ENCODE measurements at places on chromosomes 12 and 14. TPM values are rescaled to one million over a fixed set of nuclear protein-coding genes. Genes with fewer than 3 reads are reported as not detected.

DNA sequence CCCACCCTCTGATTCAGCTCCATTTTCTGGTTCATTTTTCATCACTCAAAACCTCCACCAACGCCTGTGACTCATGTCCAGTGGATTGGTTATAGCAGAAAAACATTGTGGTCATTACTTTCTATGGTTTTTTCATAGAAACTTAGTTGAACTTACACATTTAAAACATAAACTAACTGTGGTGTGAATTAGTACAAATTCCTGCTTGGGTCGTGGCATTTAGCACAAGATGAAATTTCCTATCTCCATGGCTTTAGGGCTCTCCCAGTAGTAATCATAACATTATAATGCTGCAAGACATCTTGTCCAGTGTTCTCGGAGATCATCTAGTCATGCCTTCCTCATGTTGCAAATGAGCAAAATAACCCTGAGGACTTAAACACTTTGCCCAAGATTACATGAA is 7.1 kb downstream of the RNASE7 start:
- no peak for DNase-seq

- H3K36me3 ChIP-seq = no peaks in the 10 kb centered on the region
- no peaks in the 10 kb centered on the region for H3K4me1 ChIP-seq
- DNase-seq = no peak
These were observed 789.6 kb upstream of the NOVA1 start for GRCh38 chr14:27387463-27387862.

- DNase-seq = no peak
- H3K27ac ChIP-seq = peak overlapping the region; percentile 31
- no peaks in the 10 kb centered on the region for H3K36me3 ChIP-seq
- no peaks in the 10 kb centered on the region for H3K27me3 ChIP-seq
These were observed 164.5 kb downstream of the CRADD start for GRCh38 chr12:93841671-93842070.

DNA sequence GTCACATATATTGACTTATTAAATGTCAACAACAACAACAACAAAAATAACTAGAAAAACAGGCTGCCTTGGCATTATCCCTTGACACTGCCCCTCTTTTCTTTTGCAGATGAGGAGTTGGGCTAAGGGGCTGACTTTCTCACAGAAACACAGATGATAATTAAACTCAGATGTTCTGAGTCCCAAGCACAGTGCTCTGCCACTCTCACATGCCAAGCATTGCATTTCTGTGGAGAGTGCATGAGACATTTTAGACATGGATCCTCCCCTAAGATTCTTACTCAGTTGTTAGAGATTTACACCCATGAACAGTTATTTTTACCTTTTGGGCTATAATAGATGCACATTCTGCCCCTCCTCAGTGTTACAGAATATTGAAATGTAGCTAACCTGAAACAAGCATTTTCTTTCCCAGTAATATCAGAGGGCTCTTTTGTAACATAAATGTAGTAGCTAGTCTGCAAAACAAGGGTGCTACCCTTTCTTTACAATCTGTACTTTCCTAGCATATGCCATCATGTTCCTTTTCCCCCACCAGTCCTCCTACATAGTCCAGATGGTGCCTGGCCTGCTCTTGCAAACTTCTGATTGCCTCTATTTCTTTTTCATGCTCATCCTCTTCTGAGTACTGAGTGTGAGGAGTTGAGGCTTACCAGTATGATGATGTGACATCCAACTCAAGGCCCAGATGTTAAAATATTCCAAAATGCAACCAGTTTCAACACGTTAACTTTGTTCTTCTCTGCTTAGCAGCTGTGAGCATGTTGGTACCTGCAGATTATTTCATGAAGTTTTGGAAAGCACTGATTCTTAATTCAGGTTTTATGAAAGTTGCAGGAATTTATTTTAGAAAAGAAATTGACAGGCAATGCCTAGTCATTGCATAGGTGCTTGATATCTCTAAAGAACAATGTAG is 125.0 kb upstream of the ATP2B1 start:
- no peaks in the 10 kb centered on the region for H3K4me1 ChIP-seq
- no peaks in the 10 kb centered on the region for H3K27me3 ChIP-seq
- DNase-seq = no peak
- H3K36me3 ChIP-seq = no peaks in the 10 kb centered on the region
- no peak overlapping the region for H3K4me3 ChIP-seq

DNA sequence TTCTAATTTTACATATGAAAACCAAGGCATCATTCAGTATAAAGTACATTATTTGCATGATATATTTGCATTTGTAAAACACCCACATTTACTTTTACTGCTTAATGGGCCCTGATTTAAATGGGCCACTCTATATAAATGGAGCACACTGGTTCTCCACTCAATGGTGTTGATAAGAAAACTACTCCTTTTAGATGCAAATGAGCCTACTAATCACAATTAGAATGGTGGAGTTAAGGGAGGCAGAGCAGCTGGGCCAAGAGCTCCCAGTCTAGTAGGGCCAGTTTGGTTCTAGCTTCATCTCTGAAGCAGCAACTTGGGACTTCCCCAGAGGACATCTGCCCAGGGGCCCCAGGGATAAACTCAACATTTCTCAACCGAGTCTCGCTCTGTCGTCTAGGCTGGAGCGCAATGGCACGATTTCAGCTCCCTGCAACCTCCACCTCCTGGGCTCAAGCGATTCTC is 120.7 kb downstream of the FOXN3 start:
- H3K27ac ChIP-seq = no peak overlapping the region
- H3K4me3 ChIP-seq = no peak overlapping the region
- peaks cover 56% of the 10 kb centered on the region for H3K36me3 ChIP-seq
- no peaks in the 10 kb centered on the region for H3K27me3 ChIP-seq
- peaks cover 34% of the 10 kb centered on the region for H3K4me1 ChIP-seq
- no peak for DNase-seq

DNA sequence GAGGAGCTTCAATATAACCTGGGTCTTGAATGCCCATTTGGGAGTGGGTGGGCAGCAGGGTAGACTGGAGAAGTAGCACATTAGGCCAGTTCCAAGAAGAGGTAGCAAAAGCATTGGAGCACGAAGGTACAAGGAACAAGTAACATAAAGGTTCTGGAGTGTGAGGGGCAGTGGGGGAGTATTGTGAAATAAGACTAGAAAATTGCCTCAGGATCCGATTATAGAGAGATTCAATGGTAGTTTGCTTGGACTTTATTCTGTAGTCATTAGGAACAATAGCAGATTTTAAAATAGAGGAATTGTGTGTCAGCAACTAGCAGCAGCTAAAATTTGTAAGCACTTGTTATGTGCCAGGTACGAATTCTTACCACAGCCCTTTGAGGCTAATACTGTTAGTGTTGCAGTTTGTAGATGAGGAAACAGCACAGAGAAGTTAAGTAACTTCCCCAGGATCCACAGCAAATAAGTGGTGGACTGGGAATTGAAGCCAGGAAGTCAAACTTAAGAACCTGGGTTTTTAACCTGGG is 61.8 kb downstream of the PPFIBP1 start:
- H3K4me1 ChIP-seq = peaks cover 9% of the 10 kb centered on the region
- DNase-seq = no peak
- H3K36me3 ChIP-seq = no peaks in the 10 kb centered on the region
- no peak overlapping the region for H3K4me3 ChIP-seq
- H3K27me3 ChIP-seq = no peaks in the 10 kb centered on the region

DNA sequence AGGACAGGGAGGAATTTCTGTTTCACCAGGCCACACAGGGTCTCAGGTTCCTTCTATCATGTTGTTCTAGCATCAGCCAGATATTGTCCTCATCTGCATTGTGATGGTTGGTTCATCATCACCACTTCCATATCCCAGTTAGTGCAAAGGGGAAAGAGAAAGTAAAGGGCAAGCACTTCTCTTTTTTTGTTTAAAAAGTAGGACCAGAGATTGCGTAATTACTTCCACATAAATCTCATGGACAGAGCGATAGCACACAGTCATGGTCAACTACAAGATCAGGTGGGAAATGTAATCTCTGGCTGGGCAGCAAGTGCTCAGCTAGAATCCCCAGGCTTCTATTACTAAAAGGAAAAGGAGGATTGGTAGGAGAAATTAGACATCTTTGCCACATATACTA is 155.1 kb downstream of the KIF21A start:
- H3K27me3 ChIP-seq = no peaks in the 10 kb centered on the region
- no peaks in the 10 kb centered on the region for H3K4me1 ChIP-seq
- no peak overlapping the region for H3K4me3 ChIP-seq
- DNase-seq = no peak
- no peak overlapping the region for H3K27ac ChIP-seq

- H3K4me3 ChIP-seq = no peak overlapping the region
- H3K27ac ChIP-seq = no peak overlapping the region
These were observed 6.5 kb downstream of the HOXC12 start for GRCh38 chr12:53961025-53961761.

- H3K27me3 ChIP-seq = peaks cover 1% of the 10 kb centered on the region
- H3K27ac ChIP-seq = no peak overlapping the region
- H3K4me1 ChIP-seq = no peaks in the 10 kb centered on the region
- H3K4me3 ChIP-seq = no peak overlapping the region
- no peaks in the 10 kb centered on the region for H3K36me3 ChIP-seq
These were observed 391.4 kb downstream of the FUT8 start for GRCh38 chr14:65803885-65804284.

GRCh38 chr12:7645395-7646177 is 20.1 kb downstream of the APOBEC1 start:
- H3K36me3 ChIP-seq = no peaks in the 10 kb centered on the region
- no peak overlapping the region for H3K27ac ChIP-seq
- peaks cover 25% of the 10 kb centered on the region for H3K4me1 ChIP-seq
- H3K27me3 ChIP-seq = no peaks in the 10 kb centered on the region
- no peak overlapping the region for H3K4me3 ChIP-seq
- peak; percentile 6 for DNase-seq

DNA sequence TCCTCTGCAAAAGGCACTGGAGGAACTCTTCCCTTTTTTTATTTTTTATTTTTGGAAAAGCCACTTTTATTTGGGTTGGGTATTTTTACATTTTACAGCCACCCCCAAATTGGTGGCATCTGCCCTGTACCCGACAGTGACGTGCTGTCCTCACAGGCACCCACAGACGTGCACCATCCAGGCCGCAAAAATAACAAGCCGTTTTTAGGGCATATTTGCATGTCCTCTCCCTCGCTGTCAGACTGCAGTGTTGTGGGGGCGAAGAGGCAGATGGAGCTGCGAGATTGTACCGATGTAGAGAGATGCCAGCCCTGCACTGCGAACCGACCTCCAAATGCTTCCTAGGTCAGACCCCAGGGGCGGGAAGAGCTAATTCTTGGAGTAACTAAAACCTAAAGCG is 12.2 kb downstream of the JDP2 start:
- H3K27ac ChIP-seq = no peak overlapping the region
- no peaks in the 10 kb centered on the region for H3K4me1 ChIP-seq
- H3K36me3 ChIP-seq = peaks cover 76% of the 10 kb centered on the region
- DNase-seq = no peak

DNA sequence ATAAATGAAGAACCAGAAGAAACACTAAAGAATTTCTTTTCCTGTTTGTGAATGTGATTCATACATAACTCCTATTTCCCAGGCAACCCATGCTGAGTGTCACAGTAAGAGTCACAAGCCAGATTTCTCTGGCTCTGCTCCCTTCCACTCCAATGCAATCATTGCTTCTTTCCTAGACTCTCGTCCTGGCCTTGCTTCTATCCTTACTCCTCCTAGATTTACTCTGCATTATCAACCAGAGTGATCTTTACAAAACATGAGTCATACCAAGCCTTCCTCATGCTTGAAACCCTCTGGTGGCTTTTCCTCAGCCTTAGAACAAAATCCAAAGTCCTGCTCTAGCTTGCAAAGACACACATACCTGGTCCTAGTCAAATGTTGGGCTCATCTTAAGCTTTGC is 13.3 kb downstream of the IL22 start:
- H3K4me1 ChIP-seq = peaks cover 9% of the 10 kb centered on the region
- H3K27ac ChIP-seq = no peak overlapping the region
- no peak overlapping the region for H3K4me3 ChIP-seq
- no peak for DNase-seq

GRCh38 chr12:58487678-58488161 is 432.6 kb downstream of the LRIG3 start:
- no peaks in the 10 kb centered on the region for H3K4me1 ChIP-seq
- H3K4me3 ChIP-seq = no peak overlapping the region
- H3K27ac ChIP-seq = no peak overlapping the region
- DNase-seq = no peak
- no peaks in the 10 kb centered on the region for H3K27me3 ChIP-seq

GRCh38 chr12:2332947-2333346 is 280.2 kb downstream of the CACNA1C start:
- no peaks in the 10 kb centered on the region for H3K4me1 ChIP-seq
- no peak overlapping the region for H3K27ac ChIP-seq
- no peak overlapping the region for H3K4me3 ChIP-seq
- H3K36me3 ChIP-seq = no peaks in the 10 kb centered on the region

DNA sequence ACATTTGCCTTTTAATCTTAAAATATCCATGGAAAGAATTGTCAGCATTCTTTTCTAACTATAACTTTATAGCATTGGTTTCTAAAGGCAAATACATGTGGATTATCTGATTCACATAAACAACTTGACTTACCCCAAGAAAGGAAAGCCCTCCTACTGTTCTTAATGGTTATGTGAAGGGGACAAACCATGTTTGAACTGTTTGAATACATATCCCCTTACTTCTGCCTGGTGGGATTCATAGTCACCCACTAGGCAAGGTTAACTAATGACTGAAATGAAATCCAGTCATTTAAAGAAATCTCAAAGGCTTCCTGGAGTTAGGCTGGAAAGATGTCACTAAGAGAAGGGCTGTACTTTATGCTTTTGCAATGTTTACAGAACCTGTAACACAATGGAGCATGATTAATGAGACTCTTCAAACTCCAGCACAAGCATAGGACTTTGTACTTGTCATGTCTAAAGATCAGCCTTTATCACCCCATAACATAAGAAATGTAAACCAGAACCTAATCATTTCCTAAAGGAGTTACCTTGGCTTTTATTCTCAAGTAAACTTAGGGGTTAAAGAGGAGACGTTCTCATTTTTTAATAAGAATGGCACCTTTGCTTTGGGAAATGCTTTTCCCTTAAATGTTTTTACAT is 10.2 kb upstream of the FLRT2 start:
- no peaks in the 10 kb centered on the region for H3K36me3 ChIP-seq
- H3K27ac ChIP-seq = peak overlapping the region; percentile 44
- H3K4me1 ChIP-seq = peaks cover 30% of the 10 kb centered on the region
- no peaks in the 10 kb centered on the region for H3K27me3 ChIP-seq
- no peak overlapping the region for H3K4me3 ChIP-seq
- peak; percentile 79 for DNase-seq

- DNase-seq = no peak
- no peak overlapping the region for H3K4me3 ChIP-seq
- no peaks in the 10 kb centered on the region for H3K4me1 ChIP-seq
- no peak overlapping the region for H3K27ac ChIP-seq
- H3K36me3 ChIP-seq = no peaks in the 10 kb centered on the region
These were observed 37.2 kb downstream of the TMTC2 start for GRCh38 chr12:82723891-82724290.

GRCh38 chr12:67783393-67783792 is 134.8 kb downstream of the DYRK2 start:
- no peaks in the 10 kb centered on the region for H3K27me3 ChIP-seq
- no peak overlapping the region for H3K27ac ChIP-seq
- no peaks in the 10 kb centered on the region for H3K4me1 ChIP-seq

Gene TAS2R10
- not detected for total RNA-seq

Gene MGST1
- 119 TPM for total RNA-seq

Gene MSI1
- 0.80 TPM for total RNA-seq

Gene OLR1
- total RNA-seq = not detected

Gene ACOT6
- total RNA-seq = not detected

Gene FOXG1
- total RNA-seq = not detected

Gene RND1
- total RNA-seq = 2.2 TPM

Gene PRR4
- total RNA-seq = 1.2 TPM

Gene OGFOD2
- 14.6 TPM for total RNA-seq

Gene PTPN21
- 3.3 TPM for total RNA-seq

Gene KRT6B
- not detected for total RNA-seq

Gene TNFAIP2
- 0.45 TPM for total RNA-seq

Gene STXBP6
- total RNA-seq = 35.3 TPM

Gene SERPINA12
- total RNA-seq = not detected

Gene SYCP3
- total RNA-seq = not detected

Gene SRRM4
- not detected for total RNA-seq

Gene RNASE12
- not detected for total RNA-seq
